Right lung (tissue), 10 donors: ENCODE measurements at places on chromosomes 4 and X. TPM values are rescaled to one million over a fixed set of nuclear protein-coding genes. Genes with fewer than 3 reads are reported as not detected.

The CSAG1 gene
- not detected for polyA plus RNA-seq

The GC gene
- polyA plus RNA-seq, result not detected

DNA sequence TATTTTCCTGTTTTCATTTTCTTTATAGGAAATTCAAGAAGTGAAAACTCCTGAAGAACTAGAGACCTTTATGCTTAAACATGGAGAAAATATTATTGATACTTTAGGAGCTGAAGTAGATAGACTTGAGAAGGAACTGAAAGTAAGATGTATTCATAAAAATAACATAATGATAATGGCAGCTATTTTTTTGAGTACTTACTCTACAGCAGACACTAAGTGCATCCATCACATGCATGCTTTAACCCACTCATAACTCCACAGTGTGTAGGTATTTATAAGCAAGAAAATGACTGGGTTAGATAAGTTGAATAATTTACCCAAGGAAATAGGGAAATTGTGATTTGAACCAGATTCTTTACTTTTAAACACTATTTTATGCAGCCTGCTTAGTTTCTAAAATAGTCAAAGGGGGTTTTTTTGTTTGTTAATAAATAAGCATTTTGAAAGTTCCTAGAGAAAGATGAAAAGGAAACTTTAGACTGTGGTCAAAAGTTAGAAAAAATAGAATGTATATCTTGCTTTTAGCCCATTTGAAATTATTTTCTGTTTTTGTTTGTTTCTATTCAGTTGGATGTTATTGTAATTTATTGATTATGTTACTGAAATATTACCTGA, 74.2 kb downstream of the BEND4 start:
- DNase-seq, result no peak

The FRG2 gene
- 0.05 TPM for polyA plus RNA-seq

DNA sequence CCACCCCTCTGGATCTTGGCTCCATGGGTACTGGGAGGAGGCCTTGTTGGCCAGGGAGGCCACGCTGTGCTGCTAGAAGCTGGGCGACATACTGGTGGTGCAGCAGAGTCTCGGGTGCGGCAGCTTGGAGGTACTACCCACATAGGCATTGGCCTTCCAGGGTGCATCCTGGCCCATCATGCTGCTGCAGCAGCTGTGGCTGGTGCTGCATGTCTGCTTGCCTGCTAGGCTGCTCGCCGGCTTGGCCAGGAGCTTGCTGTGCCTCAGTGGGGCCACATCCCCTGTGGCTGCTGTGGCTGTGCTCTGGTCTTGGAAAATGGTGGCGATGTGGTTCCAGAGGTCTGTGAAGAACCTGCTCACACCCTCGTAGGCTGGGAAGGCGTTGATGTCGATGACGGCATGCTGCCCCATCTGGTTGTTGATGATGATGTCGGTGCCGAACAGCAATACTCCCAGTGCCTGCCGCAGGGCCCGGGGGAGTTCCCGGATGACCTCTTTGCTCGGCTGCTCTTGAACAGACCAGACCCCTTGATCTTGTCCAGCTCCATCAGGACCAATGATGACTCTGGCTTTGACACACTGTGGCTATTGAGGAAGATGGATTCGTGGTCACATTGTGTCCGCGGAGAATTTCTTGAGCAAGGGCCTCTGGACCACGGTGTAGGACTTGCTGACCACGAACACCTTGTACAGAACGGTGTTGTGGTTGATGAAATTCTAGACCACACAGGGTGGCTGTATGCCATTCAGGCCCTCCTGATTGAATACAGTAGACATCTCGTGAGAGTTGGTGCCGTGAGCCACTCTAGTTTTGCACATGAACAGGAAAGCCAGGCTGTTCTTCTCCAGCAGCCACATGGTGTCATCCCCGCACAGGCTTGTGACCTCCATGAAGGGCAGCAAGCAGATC, 11.8 kb downstream of the RBM10 start:
- no peak for DNase-seq

The HMGN5 gene
- 26.8 TPM for polyA plus RNA-seq

DNA sequence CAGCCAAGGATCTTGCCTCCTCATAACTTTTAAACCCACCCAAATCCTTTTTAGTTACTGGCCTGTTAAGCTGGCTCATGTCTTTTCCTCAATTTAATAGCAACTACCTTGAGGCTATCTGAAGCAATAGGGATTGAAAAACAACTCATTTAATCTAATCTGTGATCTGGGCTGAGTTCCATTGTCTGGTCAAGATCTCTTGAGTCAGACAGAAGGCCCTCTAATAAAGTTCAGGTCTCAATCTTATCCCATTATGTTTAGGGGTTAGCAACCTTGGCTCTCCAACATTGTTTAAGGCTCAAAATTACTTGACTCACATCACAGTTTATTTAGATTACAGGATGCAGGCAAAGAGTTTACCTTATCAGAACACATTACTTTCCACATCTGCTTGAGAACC, 436.1 kb downstream of the ANKRD50 start:
- no peak for DNase-seq

GRCh38 chr4:66590488-66591215, 920.4 kb upstream of the EPHA5 start:
- DNase-seq, result no peak

The LEF1 gene
- 21.7 TPM for polyA plus RNA-seq

- no peak for DNase-seq
Measured at GRCh38 chr4:90425893-90426292, 298.7 kb downstream of the CCSER1 start.

- peak; percentile 8 for DNase-seq
Measured at GRCh38 chr4:107247738-107248137, 211.6 kb upstream of the DKK2 start.

DNA sequence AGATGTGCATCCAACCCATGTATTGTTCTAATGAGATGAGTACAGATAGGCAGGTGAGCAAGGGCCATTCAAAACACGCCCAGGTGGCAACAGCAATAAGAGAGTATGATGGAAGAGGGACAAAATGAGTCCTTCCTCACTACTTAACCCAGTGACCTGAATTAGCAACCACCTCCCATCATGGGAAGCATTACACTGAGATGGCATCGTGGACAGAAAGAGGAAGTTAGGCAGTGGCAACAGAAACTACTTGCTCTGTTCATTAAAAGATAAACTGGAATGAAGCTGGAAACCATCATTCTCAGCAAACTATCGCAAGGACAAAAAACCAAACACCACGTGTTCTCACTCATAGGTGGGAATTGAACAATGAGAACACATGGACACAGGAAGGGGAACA, 17.2 kb downstream of the RXFP1 start:
- no peak for DNase-seq

DNA sequence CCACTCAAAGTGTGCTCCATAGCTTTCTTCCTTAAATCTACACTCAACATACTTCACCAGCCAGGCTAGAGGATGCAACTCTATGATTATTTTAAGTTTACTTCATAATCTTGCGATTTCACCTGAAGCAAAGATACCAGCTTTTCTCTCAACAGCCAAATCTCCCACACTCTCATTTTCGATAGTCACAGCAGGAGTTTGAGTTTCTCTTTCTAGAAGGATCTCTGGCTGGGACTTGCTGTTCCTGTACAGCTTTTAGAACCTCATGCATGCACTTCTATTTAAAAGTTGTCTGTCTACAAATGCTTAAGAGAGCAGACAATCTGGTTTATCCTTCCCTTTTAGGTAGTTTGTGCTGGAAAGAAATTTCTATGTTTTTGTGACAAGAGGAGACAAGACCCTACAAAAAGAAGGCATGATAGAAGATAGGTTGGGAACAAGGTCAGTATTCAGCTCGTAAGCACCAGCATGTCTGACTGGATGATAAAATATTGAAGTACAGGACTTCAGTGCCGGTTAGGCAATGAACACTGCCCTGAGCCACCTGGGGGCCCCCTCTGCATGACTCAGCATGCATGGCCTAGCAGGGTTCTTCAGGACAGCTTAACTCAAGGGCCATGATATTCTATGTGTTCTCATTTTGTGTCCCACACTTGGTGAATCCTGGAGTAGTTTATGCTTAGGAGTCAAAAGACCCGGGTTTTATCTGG, 65.6 kb downstream of the ATXN3L start:
- DNase-seq, result no peak

The RHOXF2B gene
- not detected for polyA plus RNA-seq

DNA sequence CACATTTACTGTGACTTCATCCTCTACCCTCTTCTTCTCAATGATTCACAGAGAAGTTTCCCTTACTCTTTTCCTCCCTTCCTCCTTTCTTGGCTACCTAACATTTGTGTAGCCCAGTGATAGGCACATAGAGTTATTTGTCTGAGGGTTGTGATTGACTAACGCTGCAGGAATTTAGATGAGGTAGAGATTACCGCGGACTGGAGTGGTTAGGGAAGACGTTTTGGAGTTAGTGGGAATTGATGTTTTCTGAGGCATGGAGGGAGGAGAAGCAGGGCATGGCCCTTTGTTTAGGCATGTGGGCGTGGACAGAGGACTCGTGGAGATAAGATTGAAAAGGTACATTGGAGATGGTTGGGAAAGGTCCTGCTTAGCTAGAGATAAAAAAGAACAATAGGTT, 246.7 kb downstream of the GPAT3 start:
- no peak for DNase-seq

GRCh38 chr4:179618966-179619365, 2176.7 kb upstream of the AGA start:
- no peak for DNase-seq

DNA sequence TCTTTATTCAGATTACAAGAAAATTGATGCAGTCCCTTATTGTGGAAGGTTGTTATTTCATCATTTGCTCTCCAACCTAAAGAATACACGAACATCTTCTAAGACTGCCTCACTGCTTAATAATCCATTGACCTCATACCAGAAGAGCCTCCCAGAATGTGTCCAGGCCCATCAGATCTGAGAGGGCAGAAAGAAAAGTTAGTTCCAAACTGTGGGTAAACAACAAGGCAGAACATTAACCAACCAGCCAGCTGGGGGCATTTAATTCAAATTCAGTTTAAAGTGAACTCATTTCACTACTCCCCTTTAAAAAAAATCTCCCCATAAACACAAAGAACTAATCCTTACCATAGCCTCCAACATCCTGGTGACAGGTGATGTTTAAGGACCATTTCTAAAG, 13.8 kb downstream of the GPC4 start:
- no peak for DNase-seq

The RAB33A gene
- polyA plus RNA-seq, result 0.74 TPM

The PLP1 gene
- polyA plus RNA-seq, result 21.0 TPM

DNA sequence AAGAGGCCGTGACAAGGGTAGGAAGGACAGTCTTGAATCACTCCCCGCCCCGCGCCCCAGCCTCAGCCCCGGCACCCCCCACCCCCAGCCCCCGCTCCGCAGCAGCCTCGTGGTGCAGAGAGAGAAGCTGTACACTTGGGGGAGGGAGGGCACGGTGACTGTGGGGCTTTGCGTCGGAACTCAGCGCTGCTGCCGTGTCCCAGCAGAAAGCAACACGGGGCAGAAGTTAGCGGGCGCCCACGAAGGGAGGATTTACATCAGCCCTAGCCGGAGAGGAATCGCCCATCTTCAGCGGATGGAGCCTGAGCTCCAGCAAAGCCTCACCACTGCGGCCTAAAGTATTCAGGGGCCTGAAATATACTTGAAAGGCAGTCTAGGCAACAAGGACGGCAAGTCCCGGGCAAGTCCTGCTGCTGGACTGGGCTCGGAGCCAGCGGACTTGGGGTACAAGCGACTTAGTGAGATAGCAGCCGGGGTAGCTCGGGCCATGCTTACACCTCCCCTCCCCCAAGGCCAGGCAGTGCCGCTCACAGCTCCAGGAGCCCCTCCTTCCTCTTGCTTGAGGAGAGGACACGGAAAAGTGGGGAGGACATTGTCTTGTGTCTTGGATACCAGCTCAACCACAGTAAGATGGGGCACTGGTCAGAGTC, 18.5 kb upstream of the OPN1LW start:
- peak; percentile 22 for DNase-seq

DNA sequence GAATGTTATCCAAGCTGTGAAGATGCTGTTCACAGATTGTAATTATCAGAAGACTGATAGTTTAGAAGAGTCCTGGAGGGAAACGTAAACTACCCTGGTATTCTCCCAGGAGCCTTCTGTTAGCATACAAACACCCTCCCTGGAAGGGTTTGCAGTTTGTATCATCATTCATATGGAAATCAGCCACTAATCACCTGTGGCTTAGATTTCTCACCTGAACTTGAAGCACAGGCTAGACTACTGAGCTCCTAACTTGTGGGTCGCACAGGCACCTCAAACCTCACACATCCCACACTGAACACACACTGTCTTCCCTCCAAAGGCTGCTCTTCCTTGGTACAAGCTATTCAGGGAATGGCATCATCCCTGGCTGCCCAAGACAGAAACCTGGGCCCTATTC, 30.7 kb downstream of the SHISA3 start:
- no peak for DNase-seq

DNA sequence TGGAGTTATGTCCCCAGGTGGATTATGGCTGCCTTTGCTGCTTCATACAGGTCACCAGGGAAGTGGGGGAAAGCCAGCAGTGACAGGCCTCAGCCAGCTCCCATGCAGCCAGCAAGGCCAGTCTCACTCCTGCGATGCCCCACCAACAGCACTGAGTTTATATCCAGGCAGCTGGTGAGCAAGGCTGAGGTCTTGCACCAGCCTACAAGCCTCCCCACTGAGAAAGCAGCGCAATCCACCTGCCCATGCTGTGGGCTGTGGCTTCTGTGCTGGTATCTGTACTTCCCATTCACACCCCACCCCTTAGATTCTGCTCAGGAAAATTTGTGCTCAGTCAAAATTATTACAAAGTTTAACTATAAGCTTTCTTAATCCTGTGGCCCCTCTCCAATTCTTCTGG, 153.5 kb downstream of the HHIP start:
- no peak for DNase-seq

DNA sequence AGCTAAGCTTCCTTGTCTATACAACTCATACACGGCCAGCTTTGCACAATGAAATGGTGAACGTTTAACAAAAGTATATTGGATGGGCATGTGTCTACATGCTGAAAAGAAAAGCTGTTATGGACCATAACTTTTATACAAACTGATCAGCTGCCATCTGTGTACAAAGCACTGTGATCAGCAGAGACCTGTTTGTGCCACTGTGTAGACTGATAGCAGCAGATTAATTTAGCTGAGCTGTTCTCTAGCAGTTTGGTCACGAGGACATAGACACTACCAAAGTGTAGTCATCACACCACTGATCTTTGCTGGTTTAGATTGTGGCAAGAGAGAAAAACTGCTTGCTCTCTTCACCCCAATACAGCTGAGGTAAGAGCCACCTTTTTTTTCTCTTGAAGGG, 124.5 kb downstream of the RAPGEF2 start:
- no peak for DNase-seq

The SCD5 gene
- polyA plus RNA-seq, result 35.5 TPM
